ENCODE measurements at places on chromosomes 5 and 9.

DNA sequence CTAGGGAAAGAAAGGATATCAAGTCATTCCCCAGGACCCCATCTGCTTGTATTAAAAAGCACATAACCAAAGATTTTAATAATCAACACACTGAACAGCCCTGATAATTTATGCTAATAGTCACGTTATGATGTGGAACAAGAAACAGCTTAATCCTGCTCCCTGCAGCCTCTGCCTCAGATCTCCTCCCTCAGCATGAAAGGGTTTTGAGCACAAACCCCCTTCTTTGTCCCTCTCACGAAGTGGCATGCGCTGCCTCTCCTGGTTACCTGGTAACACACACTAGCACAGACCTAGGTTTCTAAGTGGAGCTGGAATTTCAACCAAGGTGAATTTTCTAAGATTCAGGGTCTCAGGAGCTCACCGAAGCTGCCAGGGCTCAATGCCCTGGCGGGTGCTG lies 5.1 kb downstream of the IGFBPL1 start:
- no peak for DNase-seq

DNA sequence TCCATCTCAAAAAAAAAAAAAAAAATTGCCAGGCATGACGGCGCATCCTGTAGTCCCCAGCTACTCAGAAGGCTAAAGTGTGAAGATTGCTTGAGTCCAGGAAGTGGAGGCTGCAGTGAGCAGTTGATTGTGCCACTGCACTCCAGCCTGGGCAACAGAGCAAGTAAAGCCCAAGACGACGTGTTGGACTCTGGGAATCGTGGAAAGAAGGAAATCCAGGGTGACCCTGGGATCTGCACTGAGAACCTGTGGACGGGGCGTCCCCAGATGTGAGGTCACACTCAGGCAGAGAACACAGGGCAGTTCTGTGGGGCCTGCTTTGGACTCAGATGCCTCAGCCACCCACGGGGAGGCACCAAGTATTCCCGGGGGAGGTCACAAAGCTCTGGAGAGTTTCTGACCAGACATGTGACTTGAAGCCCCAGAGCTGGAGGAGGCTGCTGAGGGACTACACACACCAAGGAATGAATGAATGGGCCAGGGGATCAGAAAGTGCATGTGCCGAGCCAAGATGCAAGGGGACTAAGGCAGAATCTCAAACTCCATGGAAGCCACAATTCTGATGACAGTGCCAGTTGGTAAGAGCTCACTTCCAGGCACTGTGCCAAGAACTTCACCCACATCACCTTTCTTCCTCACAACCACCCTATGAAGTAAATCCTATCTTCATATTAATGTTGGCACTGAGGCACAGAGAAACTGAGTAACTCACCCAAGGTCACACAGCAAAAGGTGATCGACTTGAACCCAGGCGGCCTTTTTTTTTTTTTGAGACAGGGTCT lies 12.9 kb downstream of the DYNC2I2 start:
- DNase-seq: no peak

GRCh38 chr5:62168506-62169281 lies 137.3 kb upstream of the KIF2A start:
- DNase-seq: no peak

- DNase-seq: no peak
Observed at GRCh38 chr9:124259158-124259808, 1.5 kb downstream of the NEK6 start.

DNA sequence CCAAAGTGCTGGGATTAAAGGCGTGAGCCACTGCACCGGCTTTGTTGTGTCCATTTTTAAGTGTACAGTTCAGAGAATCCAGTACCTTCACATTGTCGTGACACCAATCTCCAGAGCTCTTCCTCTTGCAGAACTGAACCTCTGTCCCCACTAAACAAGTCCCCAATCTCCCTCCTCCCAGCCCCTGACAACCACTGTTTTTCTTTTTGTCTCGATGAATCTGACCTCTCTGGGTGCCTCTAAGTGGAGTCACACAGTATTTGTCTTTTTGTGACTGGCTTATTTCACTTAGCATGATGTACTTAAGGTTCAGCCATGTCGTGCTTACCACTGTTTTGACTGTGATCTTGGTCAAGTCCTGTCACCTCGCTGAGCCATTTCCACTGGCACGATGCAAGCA lies 1.6 kb downstream of the WDR38 start:
- no peak for DNase-seq

GRCh38 chr5:121748686-121749085 lies 103.0 kb upstream of the FTMT start:
- DNase-seq: no peak

GRCh38 chr5:41747301-41747700 lies 122.9 kb downstream of the OXCT1 start:
- DNase-seq: no peak

GRCh38 chr5:176379881-176380280 lies 8.5 kb downstream of the NOP16 start:
- no peak for DNase-seq

GRCh38 chr9:34437006-34437925 lies 21.1 kb downstream of the FAM219A start:
- DNase-seq: peak; percentile 77

DNA sequence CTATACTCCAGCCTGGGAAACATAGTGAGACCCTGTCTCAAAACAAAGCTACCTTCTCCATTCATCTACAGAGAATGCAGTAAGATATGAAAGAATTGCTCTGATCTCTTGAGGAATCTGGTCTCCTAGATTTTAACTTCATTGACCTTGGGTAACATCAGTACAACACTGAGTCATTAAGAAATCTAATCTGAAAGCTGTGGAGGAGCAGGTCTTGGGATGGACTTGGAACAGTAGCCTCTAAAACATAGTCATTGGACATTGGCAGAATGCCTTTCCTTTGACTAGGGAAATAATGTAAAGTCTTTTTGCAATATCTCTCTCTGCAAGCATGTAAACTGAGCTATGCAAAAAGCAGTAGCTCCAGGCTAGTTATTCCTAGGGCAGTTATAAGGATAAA lies 58.1 kb downstream of the KCNN2 start:
- DNase-seq: no peak

DNA sequence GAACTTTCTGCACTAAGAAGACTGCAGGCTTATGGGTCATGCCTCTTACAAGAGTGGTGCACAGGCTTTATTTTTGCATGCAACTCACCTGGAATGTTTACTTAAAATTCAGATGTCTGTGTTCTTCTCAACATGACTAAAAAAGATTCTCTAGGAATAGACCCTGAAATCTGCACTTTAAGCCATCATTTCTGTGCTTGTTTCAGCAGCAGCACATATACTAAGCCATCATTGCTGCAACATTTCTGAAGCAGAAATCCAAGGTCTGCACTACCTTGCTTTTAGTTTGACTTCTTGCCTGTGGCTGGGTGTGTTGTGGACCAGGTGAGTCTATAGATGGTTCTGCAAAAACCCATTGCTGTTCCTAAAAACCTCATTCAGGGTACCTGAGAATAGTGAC lies 156.8 kb downstream of the CEP120 start:
- no peak for DNase-seq

DNA sequence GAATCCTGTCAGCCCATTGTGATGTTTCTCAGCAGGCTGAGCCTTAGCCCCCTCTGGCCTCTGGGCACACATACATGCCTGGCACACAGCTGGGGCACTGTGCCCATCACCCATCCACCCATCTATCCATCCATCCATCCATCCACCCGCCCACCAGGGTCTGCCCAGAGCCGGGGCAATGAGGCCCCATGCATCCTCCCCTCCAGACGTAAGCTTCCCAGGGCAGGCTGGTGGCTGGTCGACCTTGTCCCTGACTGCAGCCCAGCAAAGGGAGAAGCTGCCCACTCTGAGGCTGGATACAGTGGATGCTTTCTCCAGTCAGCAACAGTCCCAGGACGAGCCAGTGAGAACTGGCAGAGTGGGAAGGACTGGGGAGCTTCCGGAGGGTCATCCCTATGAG lies 21.1 kb upstream of the SLC25A51 start:
- no peak for DNase-seq

GRCh38 chr5:169328401-169328800 lies 27.5 kb upstream of the SLIT3 start:
- DNase-seq: no peak

GRCh38 chr9:127954831-127955293 lies 17.2 kb upstream of the DPM2 start:
- DNase-seq: no peak

GRCh38 chr5:98064118-98064685 lies 709.3 kb upstream of the RGMB start:
- DNase-seq: no peak

GRCh38 chr5:104111632-104112031 lies 549.0 kb upstream of the NUDT12 start:
- no peak for DNase-seq

- DNase-seq: no peak
Observed at GRCh38 chr5:39205550-39205949, 13.8 kb downstream of the FYB1 start.

DNA sequence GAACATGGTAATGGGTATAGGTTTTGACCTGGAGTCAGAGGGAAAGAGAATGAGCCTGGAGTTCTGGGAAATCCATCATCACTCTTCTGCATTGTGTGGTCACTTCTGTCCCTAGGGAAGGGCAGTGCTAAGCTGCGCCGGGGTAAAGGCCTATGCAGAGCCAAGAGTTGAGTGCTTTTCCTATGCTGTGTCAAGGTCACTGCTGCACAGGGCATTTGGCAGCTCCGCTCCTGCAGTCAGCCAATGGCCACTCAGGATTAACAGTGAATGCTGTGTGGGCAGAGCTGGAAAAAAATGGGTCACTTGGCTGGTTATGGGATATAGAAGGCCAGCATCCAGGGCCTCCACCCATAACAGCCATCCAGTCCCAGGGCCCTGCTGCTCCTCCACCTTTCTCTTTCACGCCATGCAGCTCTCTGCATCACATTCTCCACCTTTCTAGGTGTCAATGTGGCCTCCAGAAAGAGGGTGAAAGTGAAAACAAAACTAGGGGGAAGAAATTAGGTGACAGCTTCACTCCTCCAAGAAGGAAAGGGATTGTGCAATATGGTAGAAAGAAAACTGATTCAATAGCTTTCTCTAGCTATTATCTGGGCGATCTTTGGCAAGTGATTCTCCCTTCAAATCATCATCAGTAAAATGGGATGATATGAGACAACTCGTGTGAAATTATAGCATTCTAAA lies 279.3 kb upstream of the ANKRD55 start:
- DNase-seq: no peak

DNA sequence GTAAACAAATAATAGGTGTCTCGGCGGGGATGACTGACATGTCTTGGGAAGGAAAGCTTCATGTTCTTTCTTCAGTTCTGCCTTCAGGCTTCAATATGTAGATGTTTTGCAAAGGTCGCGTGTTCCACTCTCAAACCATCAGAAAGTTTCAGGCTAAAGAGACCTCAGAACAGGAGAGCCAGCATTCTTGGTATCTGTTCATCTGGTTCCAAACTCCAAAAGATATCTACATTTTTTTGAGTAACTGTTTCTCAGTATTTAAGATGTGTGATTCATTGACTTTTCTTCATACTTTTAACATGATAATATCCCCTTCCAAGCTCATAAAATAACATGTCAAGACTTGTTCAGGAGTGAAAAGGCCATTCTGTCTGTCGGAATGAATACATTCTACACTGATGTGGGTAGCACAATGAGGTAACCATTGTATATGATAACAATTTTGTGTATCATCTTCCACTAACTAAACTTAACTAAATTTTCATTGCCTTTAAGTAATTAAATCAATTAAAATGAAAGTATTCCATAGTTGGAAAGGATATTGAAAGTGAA lies 183.6 kb downstream of the CFAP90 start:
- DNase-seq: no peak

GRCh38 chr9:36416890-36417289 lies 16.8 kb upstream of the RNF38 start:
- DNase-seq: no peak

GRCh38 chr9:79129865-79130480 lies 441.8 kb upstream of the TLE4 start:
- peak; percentile 27 for DNase-seq

DNA sequence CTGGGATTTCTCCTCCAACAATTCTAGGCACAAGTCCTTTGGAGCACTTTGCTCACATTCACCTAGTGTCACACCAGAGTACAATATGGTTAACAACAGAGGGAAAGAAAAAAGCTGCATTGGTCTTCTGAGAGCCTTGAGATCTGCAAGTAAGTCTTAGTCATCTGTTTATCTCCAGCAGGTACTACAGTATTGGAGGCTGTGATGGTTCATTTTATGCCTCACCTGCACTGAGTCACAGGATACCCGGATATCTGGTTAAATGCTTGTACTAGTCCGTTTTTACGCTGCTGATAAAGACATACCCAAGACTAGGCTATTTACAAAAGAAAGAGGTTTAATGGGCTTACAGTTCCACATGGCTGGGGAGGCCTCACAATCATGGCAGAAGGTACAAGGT lies 525.0 kb downstream of the NR2F1-AS1 start:
- DNase-seq: no peak

- DNase-seq: no peak
Observed at GRCh38 chr5:65127161-65127901, 354.4 kb downstream of the ADAMTS6 start.

GRCh38 chr5:96822686-96823459 lies 15.1 kb upstream of the ERAP1 start:
- DNase-seq: no peak

- DNase-seq: no peak
Observed at GRCh38 chr9:33752130-33752637, 43.2 kb upstream of the PRSS3 start.

GRCh38 chr5:37248970-37249814 lies at the start of gene CPLANE1:
TSS of gene CPLANE1 (minus strand) at chr5:37249376. CDS start at chr5:37247698, 1,678 bp downstream.
- DNase-seq: peak; percentile 85

DNA sequence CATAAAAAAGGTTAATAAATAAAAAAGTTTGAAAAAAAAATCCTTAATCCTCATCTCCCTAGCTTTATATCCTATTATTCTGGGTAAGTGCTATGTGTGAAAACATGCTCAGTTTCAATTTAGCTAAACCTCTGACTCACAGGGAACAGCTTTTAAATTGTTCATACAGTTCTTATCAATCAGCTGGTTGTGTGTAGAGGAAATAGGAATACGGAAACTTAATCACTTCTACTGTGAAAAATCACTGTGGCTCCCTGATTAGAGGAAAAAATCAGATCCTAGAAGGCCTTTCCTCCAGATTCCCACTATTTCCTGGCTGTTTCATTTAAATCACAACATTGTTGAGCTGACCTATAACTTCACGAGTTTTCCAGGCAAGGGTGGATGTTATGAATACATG lies 120.5 kb downstream of the MARCHF3 start:
- DNase-seq: no peak

GRCh38 chr5:114332493-114332892 lies 29.4 kb upstream of the KCNN2 start:
- DNase-seq: no peak

GRCh38 chr5:111502956-111503355 lies 9.4 kb downstream of the STARD4 start:
- DNase-seq: no peak

GRCh38 chr9:36136272-36136893 lies at the start of gene GLIPR2:
TSS of gene GLIPR2 (plus strand) at chr9:36136733. CDS start at chr9:36136779, 46 bp downstream.
- DNase-seq: peak; percentile 54
